ENCODE measurements at places on chromosomes 2 and 18.

DNA sequence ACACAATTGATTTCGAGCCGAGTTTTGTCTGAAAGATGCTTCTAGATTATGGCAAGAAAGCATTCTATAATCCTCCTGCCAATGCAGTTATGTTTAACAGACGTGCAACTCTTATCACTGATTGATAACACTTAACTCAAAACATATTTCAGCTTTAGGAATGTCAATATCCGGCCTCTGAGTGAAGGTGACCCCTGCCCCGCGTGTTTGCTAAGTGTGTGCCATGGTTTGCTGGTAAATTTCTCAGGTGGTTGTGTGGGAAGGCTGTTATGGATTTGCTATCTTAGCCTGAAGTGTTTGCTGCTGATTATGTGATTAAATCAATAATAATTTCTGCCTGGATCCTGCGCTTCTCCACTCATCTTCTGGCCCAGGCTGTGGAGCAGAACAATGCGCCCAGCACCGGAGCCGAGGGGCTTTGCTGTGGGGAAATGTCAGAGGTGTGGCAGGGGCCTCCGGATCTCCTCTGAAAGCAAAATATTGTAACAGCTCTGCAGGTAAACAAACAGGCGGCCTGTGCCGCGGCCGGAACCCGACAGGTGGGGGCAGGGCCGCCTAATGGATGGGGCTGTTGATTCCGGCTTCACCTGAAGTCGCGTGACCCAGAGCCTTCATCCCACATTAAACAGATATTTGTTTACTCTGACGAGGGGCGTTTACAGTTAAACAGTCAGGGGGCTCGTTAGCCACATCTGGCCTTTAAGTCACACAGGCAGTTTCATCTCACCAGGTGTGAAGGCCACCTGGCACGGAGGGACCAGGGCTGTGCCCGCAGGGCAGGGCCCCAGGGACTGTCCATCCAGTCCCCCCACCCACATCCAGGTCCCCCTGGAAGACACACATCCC is 210.7 kb upstream of the SALL3 start:
- DNase-seq: no peak

GRCh38 chr2:146615778-146616177 is 1229.1 kb upstream of the ACVR2A start:
- DNase-seq: no peak

GRCh38 chr2:140348826-140349225 is 1568.6 kb upstream of the NXPH2 start:
- peak; percentile 77 for DNase-seq

GRCh38 chr18:3251249-3251962 is 3.8 kb downstream of the MYL12A start:
- DNase-seq: no peak

DNA sequence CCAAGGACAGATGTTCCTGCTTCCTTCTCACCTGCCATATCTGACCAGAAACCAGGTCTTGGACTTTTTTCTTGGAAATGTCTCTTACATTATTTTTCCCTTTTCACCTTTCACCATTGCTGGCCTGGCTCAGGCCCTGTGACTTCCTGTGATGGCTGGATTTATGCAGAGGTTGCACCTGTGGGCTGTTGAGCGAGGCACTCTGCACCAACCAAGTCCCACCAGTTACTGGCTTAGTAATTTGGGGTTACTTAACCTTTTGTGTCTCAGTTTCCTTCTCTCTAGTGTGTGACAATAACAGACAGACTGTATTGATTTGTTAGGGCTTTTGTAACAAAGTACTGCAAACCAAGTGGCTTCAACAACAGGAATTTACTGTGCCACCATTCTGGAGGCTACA is 110.0 kb downstream of the INSIG2 start:
- no peak for DNase-seq

GRCh38 chr2:168671932-168672331 is 130.5 kb upstream of the NOSTRIN start:
- DNase-seq: no peak

GRCh38 chr2:102159295-102159694 is 16.7 kb downstream of the IL1R1 start:
- DNase-seq: no peak

DNA sequence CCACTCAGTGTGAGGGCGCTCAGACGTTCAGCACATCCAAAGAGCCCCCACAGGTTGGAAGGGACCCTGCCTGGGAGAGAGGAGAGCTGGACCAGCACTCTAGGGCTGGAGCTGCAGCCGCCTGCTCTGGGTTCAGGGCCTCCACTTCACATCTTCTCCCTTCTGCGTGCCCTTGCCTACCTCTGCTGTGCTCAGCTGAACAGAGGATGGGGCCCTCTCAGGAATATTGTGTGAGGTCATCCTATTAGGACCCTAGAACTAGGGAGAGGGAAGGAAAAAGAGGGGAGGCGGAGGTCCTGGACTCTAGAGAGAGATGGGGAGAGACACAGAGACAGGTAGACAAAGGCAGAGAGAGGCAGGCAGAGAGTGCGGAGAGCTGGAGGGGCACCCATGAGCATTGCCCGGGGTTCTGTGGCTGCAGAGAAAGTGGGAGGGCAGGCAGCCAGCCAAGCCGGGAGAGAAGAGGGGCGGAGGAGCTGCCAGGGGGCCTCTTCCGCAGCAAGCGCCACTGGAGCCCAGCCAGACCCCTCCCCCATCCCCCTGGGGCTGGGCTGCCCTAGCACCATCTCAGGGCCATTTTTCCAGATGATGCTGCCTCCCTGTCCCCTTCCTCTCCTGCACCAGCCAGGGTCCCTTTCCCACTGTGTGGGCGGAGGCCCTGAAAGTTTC is 8.3 kb upstream of the TNS1 start:
- no peak for DNase-seq

DNA sequence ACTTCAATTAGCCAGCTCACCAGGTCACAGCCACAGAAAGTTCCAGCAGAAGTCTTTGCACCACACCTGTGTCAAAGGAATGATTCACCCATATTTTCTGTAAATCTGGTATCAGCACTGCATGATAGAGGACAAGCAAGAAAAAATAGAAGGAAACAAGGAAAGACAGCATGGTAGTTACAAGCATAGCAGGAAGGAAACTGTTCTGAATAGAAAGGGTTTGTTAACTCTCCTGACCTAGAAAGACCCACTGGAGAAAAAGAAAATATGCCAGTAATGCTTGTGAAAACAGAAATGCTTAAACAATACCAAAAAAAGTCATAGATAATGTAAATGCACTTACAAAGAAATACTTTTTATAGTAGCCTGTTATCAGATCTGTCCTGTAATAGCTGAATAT is 40.8 kb downstream of the SCRN3 start:
- DNase-seq: no peak

DNA sequence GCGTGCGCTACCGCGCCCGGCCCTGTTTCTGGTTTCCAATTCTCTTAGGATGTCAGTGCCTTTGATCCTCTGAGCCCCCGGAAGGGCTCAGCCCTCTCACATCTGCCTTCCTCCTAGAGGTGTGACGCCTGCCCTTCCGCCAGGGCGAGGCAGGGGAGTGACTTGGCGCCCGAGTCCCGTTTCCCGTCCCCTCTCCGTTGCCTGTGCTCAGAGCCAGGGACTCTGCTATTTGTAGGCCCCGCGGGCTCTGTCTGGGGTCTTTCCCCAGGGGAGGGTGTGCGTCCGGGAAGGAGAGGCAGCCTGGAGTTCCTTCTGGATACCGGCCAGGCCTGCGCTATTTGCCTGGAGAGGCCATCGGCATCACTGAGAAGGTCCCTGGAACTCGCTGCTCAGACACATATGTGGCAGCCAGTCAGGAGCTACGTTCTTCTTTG is 103.7 kb upstream of the TAF1B start:
- no peak for DNase-seq

- DNase-seq: no peak
Observed at GRCh38 chr2:187576906-187577305, 22.7 kb upstream of the TFPI start.

GRCh38 chr2:31413862-31414550 is 536 bp downstream of the XDH start:
- no peak for DNase-seq

DNA sequence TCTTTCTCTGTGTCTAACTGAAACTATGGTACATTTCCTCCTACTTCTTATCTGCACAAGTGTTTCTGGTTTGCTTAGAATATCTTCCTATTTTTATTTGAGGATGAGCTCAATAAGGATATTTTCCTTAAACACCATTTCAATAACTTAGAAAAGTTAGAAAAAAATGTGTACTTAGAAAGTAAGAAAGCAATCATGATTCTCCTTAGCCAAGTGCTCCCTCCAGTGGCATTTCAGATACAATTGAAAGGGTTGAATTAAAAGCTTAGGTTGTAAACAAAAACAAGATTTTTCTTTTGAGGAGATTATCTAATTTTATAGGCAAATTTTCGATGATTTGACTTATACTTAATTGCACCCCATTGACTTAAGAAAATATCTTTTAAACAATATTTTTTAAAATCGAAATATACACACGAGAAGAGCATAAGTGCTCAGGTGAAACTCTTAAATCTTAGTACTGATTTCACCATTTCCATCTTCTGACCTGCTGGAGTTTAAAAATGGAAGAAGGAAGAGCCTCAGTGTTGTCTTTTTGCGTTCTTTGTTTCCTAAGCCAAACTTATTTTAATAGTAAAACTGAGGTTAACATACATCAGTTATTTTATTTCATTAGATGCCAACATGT is 26.9 kb downstream of the C18orf63 start:
- no peak for DNase-seq

DNA sequence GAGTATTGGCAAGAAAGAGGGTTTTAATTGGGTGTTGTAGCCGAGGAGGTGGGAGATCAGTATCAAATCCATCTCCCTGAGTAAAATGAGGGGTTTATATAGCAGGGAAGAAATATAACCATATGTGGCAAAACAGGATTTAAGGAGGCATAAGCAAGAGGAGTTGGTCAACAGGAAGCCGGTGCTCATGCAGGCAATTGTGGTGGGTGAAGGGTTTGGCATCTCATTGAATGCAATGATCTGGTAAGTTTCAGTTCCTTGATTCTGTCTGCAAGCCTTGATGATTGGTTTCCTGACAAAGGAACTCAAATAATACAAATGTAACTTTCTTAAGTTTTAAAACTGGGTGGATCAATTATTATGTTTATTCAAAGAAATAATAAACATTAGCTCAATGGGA is 564.4 kb upstream of the LINC00305 start:
- no peak for DNase-seq

DNA sequence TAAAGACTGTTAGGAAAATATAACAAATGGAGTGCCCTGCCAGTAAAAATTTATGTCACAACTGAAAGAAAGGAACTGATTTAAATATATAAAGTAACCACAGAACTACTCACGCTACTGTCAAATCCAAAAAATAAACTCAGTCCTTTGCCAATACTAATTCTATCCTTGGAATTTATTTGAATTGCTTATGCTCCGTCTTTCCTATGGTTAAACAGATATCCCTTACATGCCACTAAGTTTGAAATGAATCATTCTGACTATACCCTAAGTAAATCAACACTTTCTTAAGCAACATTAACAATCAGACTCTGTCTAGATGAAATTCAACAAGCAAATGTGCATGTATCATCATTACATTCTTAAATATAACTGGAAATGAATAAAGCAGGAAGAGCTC is 9.8 kb downstream of the HNRNPLL start:
- no peak for DNase-seq

- DNase-seq: peak; percentile 53
Observed at GRCh38 chr2:71456617-71457016, 3.3 kb downstream of the DYSF start.

- no peak for DNase-seq
Observed at GRCh38 chr2:119025013-119025412, 83.0 kb downstream of the MARCO start.

- peak; percentile 29 for DNase-seq
Observed at GRCh38 chr2:239259603-239260298, 141.1 kb downstream of the HDAC4 start.

Measured in endodermal cell (in vitro differentiated cells).